COR-L47 (cell line): ENCODE measurements at places on chromosomes 4 and X.
A peak's percentile ranks its signal among the peaks of the same experiment; 100 is the strongest.

DNA sequence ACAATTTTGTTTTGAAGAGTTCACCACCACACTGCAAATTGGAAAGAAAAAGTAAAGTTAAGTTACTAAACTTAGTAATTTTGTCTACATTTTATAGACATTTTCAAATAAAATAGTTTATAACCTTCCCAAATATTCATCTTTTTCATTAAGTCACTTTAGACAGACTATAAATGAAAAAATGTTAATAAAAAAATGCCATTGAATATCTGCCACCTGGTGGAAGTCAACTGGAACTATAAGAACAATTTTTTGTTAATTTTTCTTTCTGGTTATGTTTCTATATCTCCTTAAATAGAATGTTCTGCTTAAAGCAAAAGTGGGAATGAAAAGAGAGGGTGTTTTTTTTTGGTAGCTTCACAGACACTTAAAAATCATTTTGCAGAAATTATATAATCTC lies 534.4 kb upstream of the PCDH10 start:
- DNase-seq = no peak

DNA sequence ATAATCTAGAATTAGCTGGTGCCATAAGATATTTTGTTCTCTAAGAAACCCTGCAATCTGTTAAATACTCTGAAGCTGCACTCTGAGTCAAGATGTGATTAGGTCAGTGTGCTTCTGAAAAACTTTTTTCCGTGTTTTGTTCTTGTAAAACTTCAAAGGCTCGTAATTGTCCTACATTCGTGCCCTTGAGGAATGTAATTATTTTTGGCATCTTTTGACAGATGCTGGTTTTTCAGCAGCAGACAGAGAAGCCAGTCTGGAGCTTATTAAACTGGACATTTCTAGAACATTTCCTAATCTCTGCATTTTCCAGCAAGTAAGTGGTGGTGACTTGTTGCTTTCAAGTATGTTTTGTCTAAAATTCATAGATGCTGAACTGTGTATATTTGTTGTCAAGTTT lies 36.8 kb upstream of the TADA2B start:
- DNase-seq = no peak

DNA sequence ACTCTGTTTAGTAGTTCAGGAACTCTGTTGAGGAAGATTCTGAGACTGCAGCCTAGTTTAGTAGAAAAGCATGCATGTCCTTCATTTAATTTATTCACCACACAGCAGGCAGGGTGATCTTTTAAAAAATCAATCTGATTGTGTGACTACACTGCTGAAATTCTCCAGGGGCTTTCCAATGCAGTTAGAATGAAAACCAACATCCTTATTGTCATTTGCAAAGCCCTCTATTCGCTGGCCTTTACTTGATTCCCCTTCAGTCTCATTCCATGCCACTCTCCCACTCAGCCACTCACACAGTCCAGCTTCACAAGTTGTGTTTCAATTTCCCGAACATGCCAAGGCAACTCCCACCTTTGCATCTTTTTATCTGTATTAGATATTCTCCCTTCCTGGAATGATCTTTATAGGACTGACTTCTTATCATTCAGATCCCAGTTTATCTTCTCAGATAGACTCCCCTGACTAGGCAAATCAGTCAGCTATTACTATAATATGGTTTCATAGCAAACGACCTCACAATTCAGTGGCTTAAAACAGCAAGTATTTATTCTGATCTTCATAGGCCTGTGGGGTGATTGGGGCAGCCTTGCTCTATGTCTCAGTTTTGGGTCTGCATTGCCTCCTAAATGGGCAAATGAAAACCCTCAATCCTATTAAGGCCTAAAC lies 21.3 kb upstream of the FTHL17 start:
- no peak for DNase-seq

DNA sequence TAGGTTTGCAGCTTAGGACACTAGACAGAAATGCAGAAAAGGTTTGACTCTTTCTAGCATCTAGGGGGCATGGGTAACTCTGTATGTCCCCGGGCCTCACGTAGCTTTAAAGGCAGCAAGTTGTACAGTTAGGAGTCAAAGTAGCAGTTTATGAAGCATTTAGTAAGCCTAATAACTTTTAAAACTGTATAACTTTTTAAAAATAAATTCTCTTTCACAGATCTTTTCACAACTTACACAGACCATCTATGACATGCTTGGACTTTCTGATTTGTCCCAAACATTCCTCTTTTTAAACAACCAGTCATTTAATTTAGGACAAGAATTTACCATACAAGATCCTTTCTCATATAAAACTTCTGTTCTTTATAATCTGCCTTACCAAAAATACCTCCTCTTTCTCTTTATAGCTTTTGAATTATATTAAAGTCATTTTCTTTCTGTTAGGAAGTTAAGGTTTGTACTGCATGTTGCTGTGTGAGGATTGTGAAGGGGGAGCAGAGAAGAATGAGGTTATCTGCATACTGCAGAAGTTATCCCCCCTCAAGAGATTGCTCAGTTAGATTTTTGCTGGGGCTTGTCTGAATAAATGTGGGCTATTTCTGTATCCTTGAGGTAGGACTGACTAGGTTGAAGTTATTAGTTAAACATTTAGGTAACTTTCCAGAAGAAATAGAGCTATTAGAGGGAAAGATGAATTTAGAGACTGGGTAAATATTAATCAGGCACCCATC lies 94.3 kb downstream of the CPE start:
- no peak for DNase-seq

DNA sequence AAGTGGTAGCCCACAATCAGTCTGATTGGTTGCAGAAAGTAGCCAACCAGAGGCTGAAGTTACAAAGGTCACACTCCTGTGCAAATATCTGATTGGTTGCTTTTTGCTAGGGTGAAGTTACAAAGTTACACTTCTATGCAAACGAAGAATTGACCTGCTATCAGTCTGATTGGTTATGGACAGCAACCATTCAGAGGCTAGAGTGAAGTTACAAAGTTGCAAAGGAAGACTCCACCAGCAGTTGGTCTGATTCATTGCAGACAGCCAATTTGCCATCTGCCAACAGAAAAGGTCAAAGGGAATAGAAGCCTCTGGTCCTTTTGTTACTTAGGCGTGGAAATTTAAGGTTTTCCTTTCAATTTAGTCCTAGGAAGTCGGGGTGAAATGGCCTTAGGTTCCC lies 377.7 kb downstream of the PRDM5 start:
- DNase-seq = no peak

- DNase-seq = no peak
These were observed 4.8 kb upstream of the MXRA5 start for GRCh38 chrX:3351276-3351675.

GRCh38 chrX:12223650-12224049 lies 85.4 kb downstream of the FRMPD4 start:
- no peak for DNase-seq

GRCh38 chr4:151358266-151358665 lies 32.9 kb upstream of the SH3D19 start:
- no peak for DNase-seq

- no peak for DNase-seq
These were observed 32.0 kb upstream of the ANXA5 start for GRCh38 chr4:121728798-121729226.

GRCh38 chr4:152459326-152459725 lies 76.6 kb downstream of the FBXW7 start:
- no peak for DNase-seq

DNA sequence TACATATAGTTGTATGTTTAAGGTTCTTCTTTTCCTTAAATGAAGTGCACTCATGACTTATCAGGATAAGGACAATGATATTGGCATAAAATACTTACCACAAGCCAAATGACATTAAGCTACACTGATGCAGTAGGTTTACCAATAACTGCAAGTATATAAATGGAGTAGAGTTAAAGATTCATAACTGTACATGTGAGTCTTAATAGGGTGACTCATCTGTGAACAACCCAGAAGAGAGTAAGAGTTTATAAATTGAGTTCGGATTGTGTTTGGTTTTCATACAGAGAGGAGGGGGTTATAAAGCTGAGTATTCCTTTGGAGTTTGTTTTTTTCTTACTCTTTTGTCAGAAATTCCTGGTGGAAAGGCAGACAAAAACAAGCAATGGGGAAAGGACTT lies 144.8 kb downstream of the TLL1 start:
- DNase-seq = no peak

- no peak for DNase-seq
These were observed 196.9 kb downstream of the NWD2 start for GRCh38 chr4:37441231-37442061.

GRCh38 chr4:57071326-57071725 lies 38.9 kb downstream of the IGFBP7 start:
- no peak for DNase-seq

DNA sequence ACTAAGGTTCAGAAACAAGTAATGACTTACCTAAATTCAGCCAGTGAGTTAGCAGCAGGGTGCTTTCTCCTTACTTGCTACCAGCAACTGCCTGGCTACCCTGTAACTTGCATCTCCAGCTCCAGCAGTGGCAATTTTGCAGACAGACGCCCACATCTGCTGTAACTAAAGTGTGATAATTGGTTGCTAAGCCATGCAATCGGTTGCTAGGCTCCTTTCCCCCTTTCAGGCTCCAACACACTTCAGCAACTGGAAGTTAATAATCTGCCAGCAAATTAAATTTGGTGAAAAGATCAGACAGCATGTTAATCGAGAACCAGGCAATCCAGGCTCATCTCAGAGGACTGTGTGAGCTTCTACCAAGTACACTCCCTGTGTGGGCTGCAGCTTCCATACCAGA lies 24.2 kb upstream of the ARHGEF9 start:
- no peak for DNase-seq

GRCh38 chr4:183989461-183989860 lies 84.4 kb downstream of the STOX2 start:
- DNase-seq = no peak

DNA sequence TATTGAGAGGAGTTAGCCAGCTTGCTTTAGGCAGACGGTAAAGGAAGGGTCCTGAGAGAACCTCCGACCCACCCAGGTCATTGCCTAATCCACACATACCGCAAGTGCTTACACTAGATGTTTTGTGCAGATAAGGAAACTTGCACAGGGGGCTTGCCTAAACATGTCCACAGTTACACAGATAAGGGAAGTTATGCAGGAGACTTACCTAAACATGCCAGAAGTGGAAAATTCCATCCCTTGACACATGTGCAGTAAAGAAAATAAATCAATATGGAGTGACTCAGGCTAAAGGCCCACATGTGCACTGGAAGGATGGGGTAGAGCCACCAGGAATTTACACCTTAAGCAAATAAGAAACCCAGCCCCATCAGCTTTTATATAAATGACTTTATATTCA lies 232.8 kb upstream of the HDX start:
- no peak for DNase-seq

- DNase-seq = no peak
These were observed 28.0 kb upstream of the AMBN start for GRCh38 chr4:70564033-70564432.

DNA sequence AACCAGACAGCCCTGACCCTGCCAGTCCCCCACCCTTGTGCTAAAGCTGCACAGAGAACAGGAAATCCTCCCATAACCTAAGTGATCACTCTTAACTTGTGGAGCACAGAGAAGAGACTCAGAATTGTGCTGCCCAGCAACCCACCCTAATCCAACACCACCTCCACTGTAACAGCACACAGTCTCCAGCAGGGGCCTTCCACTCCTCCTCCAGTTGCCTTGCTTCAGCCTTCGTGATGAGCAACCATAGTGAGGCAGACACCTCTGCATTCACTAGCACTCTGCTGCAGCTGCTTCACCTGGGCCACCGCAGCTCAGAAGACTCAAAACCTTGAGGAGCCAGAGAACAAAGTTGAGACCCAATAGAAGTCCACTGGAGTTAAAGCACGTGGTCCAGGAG lies 7.9 kb upstream of the UGT2B4 start:
- DNase-seq = no peak

- DNase-seq = no peak
These were observed 24.3 kb downstream of the IRF2 start for GRCh38 chr4:184450045-184450444.

DNA sequence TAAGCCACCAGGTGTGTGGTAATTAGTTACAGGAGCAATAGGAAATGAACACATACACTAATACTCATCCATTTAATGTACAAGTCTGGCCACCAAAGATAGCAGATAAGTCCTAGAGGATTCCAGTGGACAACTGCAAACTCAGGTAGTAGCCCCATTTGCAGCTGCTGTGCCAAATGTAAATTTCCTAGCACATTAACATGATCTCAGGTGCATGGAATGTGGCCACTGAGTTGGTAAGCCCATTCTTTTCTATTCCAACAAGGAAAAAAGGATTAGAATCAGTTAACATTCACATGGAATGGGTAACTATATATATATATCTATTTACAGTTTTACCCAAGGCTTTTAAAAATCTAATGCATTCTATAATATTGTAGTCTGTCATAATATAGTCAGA lies 23.3 kb upstream of the FRAS1 start:
- DNase-seq = no peak

DNA sequence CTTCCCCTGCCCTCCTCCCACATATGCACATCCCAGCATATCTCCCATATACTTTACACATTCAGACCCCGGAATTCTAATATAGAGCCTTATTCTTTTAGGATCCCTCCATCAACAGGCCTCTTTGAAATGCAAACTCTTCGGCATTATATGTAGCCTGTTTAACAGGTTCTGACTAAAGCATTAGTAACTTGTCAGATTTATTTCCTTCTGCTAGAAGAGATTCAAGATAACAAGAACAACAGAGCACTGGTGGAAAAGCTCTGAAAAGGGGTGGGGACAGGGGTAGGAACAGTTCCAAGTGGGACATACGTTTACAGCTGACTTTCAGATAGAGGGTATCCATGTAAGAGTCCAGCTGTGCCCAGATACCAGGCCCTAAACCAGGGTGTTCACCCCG lies 31.7 kb upstream of the PRPS1 start:
- no peak for DNase-seq

- no peak for DNase-seq
These were observed 469.9 kb downstream of the PCDH10 start for GRCh38 chr4:133618963-133619362.

GRCh38 chrX:124232523-124233201 lies 99.8 kb upstream of the TEX13D start:
- DNase-seq = no peak

- DNase-seq = no peak
These were observed 180.0 kb downstream of the AFAP1 start for GRCh38 chr4:7759635-7760034.

- DNase-seq = peak; percentile 75
These were observed 193.7 kb downstream of the SPATA18 start for GRCh38 chr4:52244848-52245247.

DNA sequence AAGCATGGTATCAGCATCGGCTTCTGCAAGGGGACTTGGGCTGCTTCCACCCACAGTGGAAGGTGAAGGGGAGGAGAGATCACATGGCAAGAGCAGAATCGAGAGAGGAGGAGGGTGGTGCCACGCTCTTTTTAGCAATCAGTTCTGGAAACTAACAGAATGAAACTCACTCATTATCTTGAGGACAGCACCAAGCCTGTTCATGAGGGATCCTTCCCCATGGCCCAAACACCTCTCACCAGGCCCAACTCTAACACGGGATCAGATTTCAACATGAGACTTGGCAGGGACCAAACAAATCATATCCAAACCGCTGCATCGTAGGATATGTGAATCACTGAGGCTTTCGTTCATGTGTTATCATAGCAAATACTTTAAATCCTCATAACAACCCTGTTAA lies 125.5 kb downstream of the GPC3 start:
- no peak for DNase-seq

GRCh38 chrX:23822841-23823240 lies 39.9 kb downstream of the SAT1 start:
- DNase-seq = no peak
